ENCODE measurements at places on chromosomes 4 and X.

- DNase-seq, result no peak
Observed at GRCh38 chr4:20984576-20984836, 284.2 kb downstream of the PACRGL start.

- no peak for DNase-seq
Observed at GRCh38 chr4:19348746-19349145, 903.0 kb upstream of the SLIT2 start.

- DNase-seq, result no peak
Observed at GRCh38 chr4:59848457-59848856, 1351.7 kb upstream of the ADGRL3 start.

GRCh38 chrX:79368441-79368840, 1.3 kb upstream of the ITM2A start:
- DNase-seq, result no peak

- DNase-seq, result no peak
Observed at GRCh38 chr4:165965503-165965902, 92.5 kb downstream of the TLL1 start.

DNA sequence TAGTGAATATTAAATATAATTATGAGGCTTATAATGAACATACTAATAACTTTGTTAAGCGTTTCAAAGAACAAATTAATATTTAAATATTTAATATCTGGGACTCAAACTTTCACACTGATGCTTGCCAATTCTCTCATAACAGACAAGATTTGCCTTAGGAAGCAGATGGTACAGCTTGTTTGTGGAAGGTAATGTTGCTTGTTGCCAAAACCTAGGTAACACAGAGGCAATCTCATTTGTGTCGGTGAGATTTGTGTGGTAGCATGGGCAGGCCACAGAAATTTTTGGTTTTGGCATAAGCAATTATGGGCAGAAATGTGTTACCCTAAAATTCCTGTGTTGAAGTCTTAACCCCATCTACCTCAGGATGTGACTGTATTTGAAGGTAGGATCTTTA, 114.9 kb upstream of the AFF2 start:
- DNase-seq, result no peak

DNA sequence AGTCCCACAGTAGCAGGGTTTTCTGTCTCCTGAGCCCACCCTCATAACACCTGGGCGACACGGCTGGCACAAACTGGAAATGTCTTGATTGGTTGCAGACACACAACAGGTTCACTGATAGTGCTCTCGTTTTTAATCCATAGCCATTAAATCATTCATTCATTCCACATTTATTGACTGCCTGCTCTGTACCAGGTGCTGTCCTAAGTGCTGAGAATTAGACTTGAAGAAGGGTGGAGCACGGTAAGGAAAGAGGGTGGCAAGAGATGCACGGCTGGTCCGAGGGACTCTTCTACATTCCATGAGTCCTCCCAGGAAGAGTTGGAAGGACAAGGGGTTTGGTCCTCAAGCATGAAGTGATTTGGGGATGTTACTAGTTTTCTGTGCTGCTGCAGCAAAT, 100.0 kb downstream of the RELL1 start:
- DNase-seq, result no peak

DNA sequence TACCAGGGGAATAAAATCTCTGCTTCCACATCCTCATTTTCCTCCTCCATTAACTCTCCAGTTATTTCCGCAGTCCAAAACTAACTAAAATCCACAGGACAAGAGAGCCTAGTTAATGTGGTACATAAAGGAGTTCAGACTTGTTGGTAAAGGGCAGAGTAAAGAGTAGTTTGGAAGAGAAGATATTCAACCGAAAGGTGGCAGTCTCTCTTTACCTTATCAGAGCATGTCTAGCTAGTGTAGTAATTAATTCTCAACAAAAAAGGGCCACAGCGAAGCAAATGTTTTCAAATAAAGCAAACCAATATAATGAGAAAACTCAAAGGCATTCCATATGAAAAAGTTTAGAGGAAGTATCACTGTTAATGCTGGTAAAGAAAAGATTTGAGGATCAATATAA, 286.5 kb downstream of the GLUD2 start:
- no peak for DNase-seq

DNA sequence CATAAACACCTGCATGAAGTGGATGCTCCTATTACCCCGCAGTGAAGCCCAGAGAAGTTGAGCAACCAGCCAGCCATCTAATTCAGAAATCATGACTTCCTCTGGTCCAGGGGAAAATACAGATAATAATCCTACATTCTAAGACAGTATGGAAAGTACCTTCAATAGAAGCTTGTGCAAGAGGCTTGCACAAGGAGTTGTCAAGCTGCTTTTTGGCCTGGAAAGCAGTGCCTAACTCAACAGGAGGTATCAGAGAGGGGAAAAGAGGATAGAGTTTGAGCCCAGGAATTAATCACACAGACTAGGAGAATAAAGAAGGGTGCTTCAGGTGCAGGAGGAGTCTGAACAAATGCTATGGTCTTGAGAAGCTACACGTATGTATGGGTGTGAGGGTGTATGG, 26.7 kb downstream of the TMEM192 start:
- DNase-seq, result no peak

DNA sequence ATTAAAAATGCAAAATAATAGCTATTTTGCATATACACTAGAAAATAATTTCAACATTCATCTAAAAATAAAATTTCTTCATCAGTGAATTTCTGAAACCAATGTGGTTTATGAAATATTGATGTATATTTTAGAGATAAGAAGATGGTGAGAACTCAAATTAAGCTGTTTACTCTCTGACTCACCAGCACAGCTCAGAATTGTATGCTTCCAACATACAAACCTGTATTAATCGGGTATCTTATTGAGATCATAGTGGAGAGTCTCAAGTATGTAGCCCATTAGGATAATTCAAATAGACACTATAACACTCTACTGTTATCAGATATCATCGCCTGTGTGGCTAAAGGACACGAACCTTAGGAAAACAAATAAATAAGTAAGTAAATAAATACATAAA, 899.5 kb upstream of the INTU start:
- DNase-seq, result no peak

- DNase-seq, result no peak
Observed at GRCh38 chr4:101175896-101176676, 171.2 kb downstream of the PPP3CA start.

DNA sequence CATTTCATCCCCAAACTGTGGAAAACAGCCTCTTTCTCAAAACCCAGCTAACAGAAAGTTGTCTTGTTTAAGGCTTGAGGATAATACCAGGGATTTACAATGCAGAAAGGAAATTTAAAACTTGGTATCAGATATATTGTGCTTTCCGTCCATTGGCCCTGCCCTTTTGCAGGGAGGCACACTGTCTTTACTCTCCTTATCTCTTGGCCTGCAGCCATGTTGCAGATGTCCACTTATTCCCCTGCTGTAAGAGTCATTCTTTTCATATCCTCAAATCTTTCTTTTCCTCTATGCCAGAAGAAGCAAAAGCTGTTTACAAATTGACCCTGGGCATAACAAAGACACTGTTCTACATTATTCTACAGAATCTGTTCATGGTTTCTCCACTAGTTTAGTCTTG, 75.6 kb upstream of the DYNLT3 start:
- no peak for DNase-seq

GRCh38 chr4:44670506-44671199, 7.6 kb upstream of the GUF1 start:
- DNase-seq, result no peak

GRCh38 chrX:13902406-13902805, 85.5 kb upstream of the GPM6B start:
- DNase-seq, result no peak

- no peak for DNase-seq
Observed at GRCh38 chr4:9996319-9997110, 24.8 kb downstream of the SLC2A9 start.

DNA sequence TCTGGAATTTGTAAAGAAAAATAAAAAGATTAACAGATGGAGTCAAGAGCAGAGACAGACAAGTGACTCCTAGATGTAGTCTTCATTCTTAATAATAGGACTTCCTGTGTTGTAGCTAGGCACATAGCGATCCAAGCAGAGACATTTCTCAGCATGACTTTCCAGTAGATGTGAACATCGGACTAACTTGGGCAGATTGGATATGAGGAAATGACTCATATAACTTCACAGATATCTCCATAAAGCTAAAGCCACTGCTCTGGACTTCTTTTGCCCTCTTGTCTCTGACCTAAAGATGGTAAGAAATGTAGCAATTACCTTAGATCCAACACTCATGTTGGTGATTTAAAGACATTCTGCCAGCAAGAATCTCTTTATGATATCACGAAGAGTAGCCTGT, 131.7 kb downstream of the EPHA5 start:
- no peak for DNase-seq

DNA sequence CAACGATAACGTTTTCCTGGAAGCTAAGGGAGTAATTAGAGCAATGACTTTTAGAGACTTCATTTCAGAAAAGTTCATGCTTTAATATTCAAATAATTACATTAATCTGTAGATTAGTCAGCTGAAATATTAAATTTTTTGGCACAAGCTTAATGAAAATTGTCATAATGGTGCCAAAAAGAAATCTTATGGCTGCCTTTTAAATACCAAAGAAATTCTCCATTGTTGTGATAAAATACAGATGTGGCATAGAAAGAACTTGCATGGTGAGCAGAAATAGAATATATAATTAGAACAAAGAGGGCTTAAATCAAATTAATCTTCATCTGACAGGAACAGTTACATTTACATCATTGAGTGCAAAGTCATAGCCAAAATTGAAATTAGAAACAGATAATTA, 263.5 kb downstream of the AFF2 start:
- no peak for DNase-seq

GRCh38 chr4:179415037-179415846, 1973.0 kb upstream of the AGA start:
- no peak for DNase-seq

GRCh38 chr4:27779827-27780226, 919.2 kb downstream of the STIM2 start:
- no peak for DNase-seq

GRCh38 chrX:103727115-103727514, 16.4 kb downstream of the TMEM31 start:
- no peak for DNase-seq
